Memory B cell (primary cell): ENCODE measurements at places on chromosomes 3 and 15.

GRCh38 chr3:67529915-67530314 is 124.5 kb downstream of the SUCLG2 start:
- DNase-seq = no peak

DNA sequence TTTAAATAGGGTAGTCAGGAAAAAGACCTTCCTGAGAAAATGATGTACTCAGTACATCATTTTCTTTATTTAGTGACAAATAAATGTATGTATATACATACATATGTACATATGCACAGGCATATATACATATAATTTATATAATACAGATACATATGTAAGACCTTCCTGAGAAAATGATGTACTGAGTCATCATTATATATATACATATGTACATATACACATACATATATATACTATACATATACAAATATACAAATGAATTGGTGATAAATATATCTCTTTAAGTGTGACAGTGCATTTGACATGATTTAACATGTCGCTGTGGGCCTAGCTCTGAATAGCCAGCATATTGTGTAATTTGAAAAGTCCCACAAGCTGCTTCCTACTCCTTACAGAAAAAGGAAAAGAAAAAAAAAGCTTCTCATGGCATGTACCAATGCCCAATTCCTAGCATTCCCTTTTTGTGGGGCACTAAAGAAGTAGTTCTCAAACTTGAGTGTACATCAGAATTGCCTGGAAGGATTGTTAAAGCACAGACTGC is 208.1 kb upstream of the UMPS start:
- no peak for DNase-seq

GRCh38 chr15:27491666-27492621 is 521.0 kb downstream of the GABRG3 start:
- DNase-seq = no peak

DNA sequence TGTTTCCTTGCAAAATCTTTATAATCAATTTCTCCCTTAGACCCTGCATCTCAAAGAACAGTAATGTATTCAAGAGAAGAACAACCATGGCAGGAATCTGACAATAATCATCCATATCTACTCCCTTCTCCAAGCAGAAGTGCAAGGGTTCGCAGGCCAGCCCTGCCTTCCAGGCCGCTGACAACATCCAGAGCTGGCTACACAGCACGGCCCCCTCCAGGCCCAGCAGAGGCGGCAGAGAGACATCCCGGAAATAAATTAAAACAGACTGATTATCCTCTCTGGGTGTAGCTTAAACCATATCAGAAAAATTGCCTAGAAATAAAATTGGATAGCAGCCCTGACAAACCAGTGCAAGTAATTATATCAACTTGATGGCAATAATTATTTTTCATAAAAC is 223.3 kb downstream of the FAM43A start:
- no peak for DNase-seq

DNA sequence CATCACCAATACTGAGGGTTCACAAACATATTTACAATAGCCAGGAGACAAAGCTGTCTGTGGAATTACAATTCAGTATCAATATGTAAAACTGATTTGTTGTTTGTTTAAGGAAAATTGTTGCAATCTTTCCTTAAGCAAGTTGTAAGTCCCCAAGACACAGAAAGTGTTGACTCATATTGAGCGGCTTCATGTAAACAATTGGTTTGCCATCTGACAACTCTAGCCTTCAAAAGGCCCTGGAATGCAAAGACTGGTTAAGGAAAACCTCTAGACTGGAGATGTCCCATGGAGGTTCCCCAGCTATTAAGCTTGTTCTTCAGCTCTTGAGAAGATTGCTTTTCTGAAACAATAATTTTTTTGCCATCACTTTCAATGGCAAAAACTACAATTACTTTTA is 283.7 kb upstream of the PROK2 start:
- DNase-seq = no peak

DNA sequence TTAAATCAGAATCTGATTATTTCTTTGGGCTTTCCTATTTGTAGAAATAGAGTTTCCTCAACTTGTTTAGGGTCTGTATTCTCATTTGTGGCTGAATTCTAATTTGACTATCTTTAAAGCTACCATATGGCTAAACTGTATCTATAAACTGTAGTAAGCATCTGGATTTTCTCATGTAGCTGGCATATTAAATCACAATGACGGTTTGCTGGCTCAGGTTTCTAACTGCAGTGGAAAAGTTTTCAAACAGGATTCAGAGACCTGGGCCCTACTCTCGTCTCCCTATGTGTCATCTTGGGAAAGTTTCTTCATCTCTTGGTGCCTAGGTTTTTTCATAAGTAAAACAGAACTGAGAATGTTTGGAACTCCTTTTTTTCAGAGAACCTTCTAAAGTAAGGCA is 68.3 kb downstream of the GALK2 start:
- no peak for DNase-seq

- no peak for DNase-seq
Measured at GRCh38 chr15:65177901-65178300, 7.2 kb downstream of the CLPX start.

DNA sequence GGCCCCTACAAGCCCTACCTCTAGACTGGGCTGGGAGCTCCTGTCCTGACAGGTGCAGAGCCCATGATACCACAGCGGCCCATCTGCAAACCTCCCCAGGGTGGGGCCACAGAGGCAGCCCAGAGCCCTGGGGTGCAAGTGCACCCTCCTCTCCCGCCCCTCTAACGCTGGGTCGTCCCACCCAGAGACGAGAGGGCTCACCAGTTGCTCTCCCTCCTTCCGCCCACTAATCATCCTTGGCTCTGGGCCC is 742 bp downstream of the TNK2 start:
- DNase-seq = no peak

GRCh38 chr15:74489518-74490338 is 28.8 kb upstream of the UBL7 start:
- DNase-seq = peak; percentile 67

DNA sequence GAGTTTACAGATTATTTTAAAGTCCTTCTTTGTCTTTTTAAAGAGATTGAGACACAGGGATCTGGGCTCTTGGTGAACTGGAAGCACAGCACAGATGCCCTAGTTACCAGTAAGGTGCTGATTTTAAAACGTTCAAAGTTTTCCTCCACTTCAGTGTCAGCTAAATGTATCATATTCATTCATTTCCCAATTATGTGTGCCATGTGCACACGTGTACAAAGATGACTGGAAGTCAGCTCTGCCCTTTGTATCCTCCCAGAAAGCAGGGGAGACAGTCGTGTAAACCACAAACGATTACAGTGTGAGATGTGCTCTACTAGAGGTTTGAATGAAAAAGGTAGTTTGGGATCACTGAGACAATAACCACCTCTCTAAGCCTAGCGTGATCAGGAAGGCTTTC is 730 bp downstream of the ZKSCAN7 start:
- no peak for DNase-seq

DNA sequence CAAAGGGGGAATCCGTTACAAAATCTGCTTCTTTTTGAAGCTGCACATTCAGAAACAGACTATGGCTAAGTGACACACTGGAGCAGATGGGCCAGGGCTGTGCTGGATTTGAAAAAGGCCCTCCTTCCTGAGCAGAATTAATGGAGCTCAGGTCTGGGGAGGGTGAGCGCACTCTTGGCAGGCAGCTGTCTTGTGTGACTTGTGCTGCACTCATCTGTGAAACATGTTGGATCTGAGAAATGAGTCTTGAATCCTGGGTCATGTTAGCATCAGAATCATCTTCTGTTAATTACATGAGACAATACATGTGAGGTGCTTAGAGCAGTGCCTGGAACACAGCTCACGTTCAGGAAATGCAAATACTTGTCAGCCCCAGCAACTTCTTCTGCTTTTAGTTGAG is 219.6 kb downstream of the THSD4 start:
- no peak for DNase-seq

DNA sequence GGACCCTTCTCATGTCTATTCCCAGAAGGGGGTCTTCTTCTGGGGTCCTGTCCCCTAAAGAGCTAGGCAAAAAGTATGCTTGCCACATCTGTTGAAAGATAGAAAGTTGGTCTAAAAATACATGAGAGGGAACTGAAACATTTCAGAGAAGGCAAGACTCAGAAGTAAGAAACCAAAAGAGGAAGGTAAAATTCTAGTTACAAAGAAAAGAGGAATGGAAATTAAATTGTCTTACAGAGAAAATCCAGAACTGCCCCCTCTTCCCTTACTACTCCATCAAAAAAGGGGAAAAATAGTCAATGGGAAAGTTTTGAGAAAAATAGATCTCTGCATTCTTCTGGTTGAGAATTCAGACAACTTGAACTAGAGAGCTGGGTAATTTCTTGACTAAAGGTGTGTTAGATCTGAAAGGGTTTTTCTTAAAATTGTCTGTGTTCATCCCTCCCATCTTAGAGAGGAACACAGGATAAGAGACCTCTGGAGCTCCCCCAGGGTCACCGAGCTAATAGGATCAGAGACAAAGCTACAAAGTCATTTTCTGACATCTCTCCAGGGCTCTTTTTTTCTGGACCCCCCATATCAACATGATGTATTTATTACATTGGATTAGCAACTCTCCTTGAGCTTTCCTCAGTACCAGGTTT is 32.3 kb upstream of the CCR2 start:
- peak; percentile 7 for DNase-seq

- no peak for DNase-seq
Measured at GRCh38 chr15:66786222-66786621, 84.2 kb downstream of the SMAD6 start.

DNA sequence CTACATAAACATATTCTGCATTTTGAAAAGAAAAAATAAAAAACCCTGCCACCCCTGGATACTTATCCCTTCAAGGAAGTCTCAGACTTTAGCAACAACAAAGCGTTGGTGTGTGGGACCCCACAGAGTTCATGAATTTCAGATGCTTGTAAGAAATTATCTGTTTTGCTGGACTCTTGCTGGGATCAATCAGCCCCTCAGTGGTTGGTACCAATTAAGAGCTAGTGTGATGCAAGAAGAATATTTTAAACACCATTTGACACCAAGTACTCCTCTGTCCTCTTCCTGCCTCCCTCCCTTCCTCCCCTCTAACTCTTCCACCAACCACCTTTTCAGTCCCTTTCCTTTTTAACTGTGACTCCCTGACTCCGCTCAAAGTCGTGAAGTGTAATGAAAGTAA is 51.5 kb downstream of the SST start:
- no peak for DNase-seq

DNA sequence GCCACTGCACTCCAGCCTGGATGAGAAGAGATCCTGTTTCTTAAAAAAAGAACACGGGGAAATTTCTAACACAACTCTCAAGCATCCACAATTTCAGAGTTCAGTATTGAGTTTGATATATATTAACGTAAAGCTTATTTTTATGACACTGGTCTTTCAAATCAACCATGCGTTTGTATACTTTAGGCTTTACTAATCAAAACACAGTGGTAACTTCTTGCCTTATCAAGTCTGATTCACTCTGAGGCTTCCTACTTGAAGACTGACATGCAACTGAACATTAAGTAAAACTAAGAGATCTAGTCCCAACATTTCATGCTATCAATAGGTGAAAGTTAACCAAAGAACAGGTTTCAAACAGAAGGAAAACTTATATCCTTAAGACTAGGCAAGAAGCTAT is 46.7 kb downstream of the PRTG start:
- DNase-seq = no peak

DNA sequence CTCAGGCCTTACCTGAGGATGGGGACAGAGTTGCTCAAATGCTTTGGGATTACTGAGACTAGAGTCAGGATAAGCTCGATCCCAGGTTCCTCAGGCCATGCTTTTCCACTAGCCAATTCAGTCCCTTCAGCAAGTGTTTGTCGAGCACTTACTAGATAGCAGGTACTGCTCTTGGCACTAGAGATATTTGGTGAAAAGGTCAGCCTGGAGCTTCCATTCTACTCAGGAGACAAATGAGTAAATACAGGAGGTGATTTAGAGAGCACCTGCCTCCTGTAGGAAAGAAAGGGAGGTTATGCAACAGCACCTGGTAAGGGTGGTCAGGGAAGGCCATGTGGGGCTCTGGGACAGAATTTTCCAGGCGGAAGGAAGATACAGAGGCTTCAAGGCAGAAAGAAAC is 99.9 kb downstream of the CACNA1D start:
- DNase-seq = no peak

DNA sequence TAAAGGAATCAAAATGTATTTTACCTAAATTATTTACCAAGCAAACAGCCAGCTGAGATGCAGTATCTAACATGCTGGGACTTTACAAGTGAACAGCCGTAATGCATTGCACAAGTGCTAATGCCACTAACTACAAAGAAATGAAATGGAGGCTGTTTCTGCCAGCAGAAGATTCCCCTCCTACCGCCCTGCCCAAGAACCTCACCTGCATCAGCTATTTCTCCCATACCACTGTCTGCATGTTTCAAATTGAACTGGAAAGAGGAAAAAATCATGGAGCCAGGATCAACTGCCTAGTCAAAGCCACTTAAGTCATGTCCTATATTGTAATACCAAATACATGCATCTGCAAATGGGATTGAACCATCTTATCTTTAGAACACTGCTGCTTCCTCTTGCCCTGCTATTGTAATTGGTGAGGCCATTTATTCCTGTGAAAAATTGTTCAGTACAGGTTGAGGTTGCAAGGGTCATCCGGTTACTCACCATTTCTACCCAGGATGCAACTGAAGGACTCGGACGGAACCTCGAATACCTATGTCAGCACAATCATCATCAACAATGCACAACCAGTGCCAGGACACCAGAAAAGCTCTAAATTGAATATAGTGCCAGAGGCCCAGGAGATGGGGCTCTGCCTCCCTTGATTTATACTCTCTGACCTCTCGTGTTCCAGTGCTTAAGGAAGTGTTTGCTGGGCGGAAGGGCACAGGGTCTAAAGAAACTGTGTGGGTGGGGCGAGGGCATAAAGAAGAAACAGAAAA is 27.5 kb downstream of the ANXA2 start:
- DNase-seq = no peak

DNA sequence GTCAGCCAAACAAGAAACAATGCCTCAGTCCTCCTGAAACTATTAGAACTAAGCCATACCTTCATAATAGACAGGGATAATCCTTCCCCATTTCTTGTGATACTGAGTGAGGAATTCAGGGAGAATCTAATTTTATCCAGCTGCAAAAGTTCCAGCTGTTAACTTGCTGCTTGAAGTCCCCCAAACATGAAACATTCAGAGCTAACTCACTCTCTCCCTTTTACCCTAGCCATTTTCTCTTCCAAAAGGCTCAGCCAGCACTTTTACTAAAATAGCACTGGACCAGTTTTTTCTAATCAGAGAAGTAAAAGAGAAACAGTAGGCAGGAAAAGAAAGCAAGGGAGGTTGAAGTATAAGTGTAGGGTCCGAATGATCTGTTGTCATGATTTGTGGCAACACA is 268.1 kb downstream of the TAFA4 start:
- DNase-seq = no peak

- no peak for DNase-seq
Measured at GRCh38 chr15:49164865-49165264, 5.2 kb upstream of the GALK2 start.

DNA sequence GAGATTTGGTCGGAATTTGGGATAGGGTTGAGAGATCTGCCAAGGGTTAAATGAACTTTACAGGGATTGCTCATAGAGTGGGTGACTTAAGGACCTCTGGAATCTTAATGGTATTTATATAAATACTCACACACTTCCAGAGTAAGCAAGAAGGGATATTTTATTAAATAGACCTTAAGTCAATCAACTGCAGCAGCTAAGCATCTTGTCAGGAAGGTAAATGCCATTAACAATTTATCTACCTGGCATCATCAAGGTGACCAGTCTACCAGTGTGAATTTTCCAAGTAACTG is 123.9 kb downstream of the FEZF2 start:
- no peak for DNase-seq
